ENCODE measurements at places on chromosomes 5 and 9.

- DNase-seq: no peak
Observed at GRCh38 chr5:12330381-12330780, 426.1 kb upstream of the CTNND2 start.

- no peak for DNase-seq
Observed at GRCh38 chr5:65961633-65962032, 35.3 kb downstream of the ERBIN start.

DNA sequence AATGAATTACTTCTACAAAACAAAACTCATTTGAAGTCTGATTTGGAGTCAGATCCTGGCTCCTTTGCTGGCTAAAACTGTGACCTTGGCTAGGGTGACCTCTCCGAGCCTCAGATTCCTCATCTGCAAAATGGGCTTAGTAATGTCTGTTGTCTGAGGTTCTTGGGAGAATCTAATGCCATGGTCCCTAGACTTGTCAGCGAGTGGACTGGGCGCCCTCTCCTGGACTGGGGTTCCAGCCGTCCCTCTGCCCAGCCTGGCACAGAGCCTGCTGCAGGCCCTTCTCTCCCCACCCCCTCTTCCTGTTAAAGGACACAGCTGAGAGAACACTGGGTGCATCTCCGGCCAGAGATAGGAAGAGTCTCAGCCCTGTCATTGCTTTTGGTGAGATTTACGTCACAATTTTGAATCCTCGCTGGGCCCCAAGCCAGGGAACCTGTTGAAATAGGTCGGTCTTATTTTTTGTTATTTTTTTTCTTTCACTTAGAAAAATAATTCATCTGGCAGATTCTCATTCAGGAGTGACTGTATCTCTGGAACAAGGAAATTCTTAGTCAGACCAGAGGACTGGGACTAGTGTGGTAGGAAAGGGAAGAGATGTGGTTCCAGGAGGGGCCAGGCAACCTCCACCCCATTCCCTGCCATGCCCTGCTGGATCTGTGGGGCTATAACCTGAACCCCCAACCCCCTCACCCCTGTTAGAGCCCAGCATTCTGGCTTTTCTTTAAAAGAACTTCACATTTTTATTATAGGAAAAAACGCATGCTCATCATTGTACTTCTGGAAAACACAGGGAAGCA lies 48.2 kb upstream of the RPL26L1 start:
- DNase-seq: no peak

GRCh38 chr5:133758641-133759040 lies 146.3 kb upstream of the FSTL4 start:
- no peak for DNase-seq

GRCh38 chr5:35476036-35476435 lies 141.6 kb upstream of the SPEF2 start:
- no peak for DNase-seq

- peak; percentile 89 for DNase-seq
Observed at GRCh38 chr9:134365791-134366222, 39.6 kb downstream of the RXRA start.

DNA sequence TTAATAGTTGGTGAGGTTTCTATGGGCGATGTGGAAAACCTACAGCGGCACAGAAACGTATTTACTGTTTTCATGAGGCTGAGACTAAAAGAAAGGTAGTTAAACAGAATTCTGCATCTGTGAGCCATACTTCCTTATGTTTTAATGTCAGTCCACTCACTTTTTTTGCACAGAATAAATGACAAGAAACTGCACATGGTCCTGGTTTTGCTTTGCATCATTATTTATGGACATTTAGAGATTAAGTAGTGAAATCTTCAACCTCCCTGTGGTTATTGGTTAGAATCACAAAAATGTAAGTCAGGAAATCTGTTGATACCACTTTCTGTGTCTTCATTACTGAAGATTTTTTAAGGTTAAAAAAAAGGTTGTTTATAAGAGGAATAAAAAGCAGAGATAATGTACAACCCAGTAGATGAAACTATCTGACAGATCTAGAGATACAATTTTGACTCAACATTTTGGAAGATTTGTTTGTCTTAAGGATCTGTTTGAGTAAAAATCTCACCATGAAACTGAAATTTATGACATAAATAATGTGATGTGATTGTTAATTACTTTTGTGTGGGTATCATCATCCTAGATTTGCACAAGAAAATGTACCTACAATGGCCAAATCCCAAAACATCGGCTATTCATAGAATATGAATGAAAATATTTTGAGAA lies 2.4 kb downstream of the PRR16 start:
- DNase-seq: no peak

DNA sequence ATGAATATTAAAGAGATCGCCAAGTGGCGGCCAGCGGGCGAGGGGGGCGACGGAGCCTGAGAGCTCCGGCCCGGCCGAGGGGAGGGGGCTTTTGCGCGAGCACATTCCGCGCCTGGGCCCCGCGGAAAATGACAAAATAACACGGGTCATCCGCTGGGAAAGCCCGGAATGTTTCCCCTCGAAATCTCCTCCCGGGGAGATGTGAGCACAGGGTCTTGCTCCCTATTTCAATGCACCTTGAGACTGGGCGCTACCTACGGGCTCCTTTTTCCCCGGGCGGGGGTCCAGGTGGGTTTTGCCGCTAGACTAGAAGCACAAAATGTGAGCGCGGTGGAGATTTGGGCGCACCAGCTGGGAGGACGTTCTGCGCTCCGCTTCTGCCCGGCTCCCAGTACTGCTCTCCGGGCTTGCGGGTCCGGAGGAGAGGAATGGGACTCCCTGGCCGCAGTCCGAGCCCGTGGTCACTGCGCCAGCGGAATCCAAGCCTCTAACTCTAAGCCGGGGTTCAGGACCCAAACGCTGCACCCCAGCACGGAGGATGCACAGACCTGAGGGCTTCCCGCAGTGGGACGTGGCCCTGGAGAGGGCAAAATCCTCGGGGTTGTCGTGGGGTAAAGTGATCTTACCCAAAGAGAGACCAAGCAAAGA lies 2.8 kb upstream of the PRDM12 start:
- no peak for DNase-seq

DNA sequence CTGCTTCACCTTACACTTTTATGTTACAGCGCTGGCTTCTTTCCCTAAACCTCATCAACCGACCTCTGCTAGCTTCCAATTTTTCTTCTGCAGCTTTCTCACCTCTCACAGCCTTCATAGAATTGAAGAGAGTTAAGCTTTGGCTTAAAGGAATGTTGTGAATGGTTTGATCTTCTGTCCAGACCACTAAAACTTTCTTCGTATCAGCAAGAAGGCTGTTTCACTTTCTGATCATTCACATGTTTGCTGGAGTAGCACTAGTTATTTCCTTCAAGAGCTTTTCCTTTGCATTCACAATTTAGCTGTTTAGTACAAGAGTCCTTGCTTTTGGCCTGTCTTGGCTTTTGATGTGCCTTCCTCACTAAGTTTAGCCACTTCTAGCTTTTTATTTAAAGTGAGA lies 49.5 kb downstream of the NR3C1 start:
- DNase-seq: no peak

DNA sequence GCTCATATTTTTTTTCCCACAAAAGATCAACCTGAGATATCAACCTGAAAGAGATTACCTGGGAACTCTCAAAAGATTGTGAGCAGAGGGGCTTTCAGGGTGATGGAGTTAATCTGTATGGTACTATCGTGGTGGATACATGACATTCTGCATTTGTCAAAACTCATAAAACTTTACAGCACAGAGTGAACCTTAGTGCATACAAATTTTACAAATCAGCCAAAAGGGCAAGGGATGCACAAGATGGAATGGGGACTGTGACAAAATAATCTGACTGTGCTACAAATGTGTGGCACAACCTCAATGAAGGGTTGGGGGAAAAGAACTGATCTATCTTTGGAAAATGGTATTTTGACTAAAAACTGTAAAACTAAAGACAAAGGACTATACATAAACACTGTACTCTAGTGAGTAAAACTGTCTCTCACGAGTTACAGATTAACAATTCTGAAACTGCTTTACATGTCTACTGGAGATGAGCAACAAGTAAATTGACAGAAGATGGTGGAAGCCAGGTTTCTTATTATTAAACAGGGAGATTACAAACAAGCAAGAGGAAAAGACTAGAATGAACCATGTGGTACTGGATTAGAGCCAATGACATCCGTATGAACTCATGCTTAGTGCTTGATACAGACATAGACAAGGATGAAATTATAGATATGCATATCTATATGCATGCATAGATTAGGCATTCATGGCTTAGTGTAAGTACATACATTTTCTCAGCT lies 24.8 kb upstream of the RLN1 start:
- no peak for DNase-seq

DNA sequence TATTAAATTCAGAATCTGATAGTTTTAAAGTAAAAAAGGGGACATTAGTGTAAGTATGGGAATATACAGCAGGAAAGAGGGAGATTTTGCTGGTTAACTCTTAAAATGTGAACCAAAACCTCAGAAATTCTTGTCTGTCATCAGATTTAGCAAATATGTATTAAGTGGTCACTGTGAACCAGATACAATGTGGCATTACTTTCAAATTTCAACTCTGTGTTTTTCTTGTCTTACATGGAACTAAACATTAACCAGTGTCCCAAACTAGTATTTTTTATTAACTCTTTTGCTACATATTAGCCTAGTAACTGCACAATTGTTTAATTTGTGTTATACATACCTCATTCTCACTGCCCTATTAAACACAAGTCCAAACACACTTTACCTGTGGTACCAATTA lies 259.9 kb upstream of the RASA1 start:
- no peak for DNase-seq

DNA sequence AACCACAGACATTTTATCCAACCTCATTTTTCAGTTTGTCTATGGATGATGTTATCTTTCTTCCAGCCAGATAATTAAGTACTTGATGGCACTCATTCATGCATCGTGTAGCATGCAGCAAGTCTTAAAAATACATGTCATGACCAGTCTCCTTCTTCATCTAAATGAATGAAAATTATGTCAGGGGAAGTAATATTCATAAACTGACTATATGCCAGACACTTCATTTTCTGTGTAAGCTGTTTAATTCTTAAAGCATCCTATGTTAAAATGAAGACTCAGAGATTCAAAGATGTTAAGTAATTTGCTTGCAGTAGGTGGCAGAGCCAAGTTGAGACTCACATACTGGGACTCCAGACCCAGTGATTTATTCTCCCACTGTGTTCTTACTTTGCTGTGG lies 181.7 kb upstream of the CD180 start:
- DNase-seq: no peak

- DNase-seq: no peak
Observed at GRCh38 chr9:9498846-9499245, 1114.0 kb downstream of the PTPRD start.

GRCh38 chr9:89390068-89390555 lies 71.8 kb downstream of the SECISBP2 start:
- DNase-seq: no peak

- no peak for DNase-seq
Observed at GRCh38 chr9:14902561-14902960, 7.7 kb downstream of the FREM1 start.

DNA sequence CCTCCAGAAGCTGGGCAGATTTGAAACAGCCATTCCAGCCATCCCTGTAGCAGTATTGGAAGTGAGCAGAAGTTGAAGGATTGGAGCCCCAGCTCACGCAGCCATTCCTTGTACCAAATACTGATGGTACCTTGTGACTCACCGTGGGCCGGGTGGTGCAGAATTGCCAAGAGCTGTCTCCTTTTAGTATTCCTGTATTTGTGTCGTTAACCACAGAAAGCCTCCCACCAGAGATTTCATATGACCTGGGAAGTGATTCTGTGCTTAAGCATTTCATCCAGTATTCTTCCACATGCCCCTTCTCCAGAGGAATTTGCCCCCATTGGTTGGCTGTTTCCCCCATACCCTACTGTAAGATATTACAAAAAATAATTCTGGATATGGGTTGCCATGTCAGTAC lies 17.7 kb upstream of the TLX3 start:
- DNase-seq: no peak

GRCh38 chr5:115308815-115309214 lies 12.4 kb upstream of the CCDC112 start:
- DNase-seq: no peak

DNA sequence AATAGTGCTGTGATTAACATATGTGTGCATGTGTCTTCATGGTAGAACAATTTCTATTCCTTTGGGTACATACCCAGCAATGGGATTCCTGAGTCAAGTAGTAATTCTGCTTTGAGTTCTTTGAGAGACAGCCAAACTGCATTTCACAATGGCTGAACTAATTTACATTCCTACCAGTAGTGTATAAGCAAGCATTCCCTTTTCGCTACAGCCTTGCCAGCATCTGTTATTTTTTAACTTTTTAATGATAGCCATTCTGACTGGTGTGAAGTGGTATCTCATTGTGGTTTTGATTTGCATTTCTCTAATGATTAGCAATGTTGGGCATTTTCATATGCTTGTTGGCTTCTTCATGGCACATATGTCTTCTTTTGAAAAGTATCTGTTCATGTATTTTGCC lies 308.5 kb downstream of the ARRDC3 start:
- DNase-seq: no peak

- no peak for DNase-seq
Observed at GRCh38 chr9:101445353-101446029, 9.9 kb upstream of the ALDOB start.

DNA sequence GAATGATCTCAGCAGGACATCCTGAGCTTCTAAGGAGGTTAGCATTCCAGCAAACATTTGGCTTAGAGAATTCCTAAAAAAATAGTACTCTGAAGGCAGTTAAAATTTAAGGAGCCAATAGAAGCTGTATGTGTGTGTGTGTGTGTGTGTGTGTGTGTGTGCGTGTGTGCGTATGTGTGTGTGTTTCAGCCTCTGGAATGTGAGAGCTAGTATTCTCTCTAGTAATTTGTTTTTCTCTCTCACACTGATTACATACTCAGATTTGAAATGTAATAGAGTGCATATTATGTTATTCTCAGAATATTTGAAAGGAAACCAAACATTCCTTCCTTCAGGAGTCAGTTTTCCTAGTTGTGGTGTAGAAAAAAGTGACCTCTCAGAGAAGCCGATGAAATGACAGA lies 279.6 kb downstream of the TMEM38B start:
- peak; percentile 69 for DNase-seq

- no peak for DNase-seq
Observed at GRCh38 chr9:35158501-35159280, 3.1 kb upstream of the UNC13B start.

DNA sequence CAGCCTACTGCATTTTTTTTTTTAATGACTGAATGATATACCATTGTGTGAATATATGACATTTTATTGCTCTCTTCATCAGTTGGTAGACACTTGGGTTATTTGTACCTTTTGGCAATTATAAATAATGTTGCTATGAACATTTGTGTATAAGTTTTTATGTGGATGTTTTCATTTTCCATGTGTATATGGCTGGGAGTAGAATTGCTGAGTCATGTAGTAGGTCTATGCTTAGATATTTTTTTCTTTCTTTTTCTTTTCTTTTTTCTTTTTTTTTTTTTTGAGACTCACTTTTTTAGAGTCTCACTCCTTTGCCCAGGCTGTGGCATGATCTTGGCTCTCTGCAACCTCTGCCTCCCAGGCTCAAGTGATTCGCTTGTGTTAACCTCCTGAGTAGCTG lies 32.9 kb upstream of the FAM120AOS start:
- DNase-seq: no peak

- DNase-seq: no peak
Observed at GRCh38 chr9:114117614-114117995, 18.5 kb upstream of the KIF12 start.

All from tongue (tissue), 3 donors.